ENCODE measurements at places on chromosomes 11 and 22.
A peak's percentile ranks its signal among the peaks of the same experiment; 100 is the strongest.

DNA sequence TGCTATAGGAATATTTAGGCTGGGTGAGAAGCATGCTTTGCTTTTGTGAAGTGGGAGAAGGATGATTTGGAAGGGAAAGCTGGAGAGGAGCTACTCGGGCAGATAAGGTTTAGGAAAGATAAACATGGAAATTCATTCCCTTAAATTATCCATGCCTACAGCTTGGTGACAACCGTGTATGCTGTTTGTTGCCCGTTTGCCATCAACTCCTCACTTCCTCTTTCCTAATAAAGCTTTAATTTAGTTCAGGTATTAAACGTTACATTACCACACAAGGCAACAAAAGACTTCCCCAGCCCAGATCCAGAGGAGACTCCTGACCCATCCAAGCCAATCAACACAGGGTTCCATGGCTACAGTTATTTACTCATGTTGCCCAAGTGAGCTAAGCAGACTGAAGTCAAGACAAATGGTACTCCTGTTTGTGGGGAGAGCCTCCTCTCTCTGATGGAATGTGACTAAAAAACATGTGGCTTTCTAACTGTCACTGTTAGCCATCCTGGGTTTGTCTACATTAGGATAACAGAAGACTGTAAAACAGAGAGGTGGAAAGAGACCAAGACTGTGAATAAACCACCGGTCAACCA lies 101.7 kb upstream of the GRAMD1B start:
- no peak for DNase-seq

DNA sequence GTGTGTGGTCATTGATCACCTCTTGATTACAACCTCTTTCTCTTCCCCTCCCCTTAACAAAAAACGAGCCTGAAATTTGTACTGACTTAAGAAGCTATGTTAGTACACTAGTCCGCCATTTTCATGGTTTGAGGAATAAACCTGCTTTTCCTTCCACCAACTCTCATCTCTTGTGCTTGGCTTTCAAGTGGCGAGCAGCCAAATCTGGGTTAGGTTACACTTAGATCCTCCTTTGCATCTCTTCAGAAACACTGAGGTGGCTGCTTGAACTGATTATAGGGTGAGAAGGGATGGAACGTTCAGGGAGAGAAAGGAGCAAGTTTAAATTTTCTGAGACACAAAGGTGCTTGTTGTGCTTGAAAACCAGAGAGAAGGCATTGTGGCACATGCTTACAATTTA lies 2171.4 kb downstream of the LRRC4C start:
- DNase-seq, result no peak

GRCh38 chr11:35619116-35619854 lies 1.0 kb downstream of the FJX1 start:
- DNase-seq, result peak; percentile 56

DNA sequence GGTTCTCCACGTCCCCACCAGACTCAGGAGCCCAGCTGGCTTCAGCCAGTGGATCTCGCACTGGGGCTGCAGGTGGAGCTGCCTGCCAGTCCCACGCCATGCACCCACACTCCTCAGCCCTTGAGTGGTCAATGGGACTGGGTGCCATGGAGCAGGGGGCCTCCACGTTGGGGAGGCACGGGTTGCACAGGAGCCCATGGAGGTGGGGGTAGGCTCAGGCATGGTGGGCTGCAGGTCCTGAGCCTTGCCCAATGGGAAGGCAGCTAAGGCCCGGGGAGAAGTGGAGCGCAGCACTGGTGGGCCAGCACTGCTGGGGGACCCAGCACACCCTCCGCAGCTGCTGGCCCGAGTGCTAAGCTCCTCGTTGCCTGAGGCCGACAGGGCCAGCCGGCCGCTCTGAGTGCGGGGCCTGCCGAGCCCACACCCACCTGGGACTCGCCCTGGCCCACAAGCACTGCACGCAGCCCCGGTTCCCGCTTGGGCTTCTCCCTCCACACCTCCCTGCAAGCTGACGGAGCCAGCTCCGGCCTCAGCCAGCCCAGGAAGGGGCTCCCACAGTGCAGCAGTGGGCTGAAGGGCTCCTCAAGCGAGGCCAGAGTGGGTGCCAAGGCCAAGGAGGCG lies 258.5 kb upstream of the PDGFD start:
- DNase-seq, result no peak

All from Ammon's horn (tissue), 1 donor.